ENCODE measurements at places on chromosomes 13 and 19.

DNA sequence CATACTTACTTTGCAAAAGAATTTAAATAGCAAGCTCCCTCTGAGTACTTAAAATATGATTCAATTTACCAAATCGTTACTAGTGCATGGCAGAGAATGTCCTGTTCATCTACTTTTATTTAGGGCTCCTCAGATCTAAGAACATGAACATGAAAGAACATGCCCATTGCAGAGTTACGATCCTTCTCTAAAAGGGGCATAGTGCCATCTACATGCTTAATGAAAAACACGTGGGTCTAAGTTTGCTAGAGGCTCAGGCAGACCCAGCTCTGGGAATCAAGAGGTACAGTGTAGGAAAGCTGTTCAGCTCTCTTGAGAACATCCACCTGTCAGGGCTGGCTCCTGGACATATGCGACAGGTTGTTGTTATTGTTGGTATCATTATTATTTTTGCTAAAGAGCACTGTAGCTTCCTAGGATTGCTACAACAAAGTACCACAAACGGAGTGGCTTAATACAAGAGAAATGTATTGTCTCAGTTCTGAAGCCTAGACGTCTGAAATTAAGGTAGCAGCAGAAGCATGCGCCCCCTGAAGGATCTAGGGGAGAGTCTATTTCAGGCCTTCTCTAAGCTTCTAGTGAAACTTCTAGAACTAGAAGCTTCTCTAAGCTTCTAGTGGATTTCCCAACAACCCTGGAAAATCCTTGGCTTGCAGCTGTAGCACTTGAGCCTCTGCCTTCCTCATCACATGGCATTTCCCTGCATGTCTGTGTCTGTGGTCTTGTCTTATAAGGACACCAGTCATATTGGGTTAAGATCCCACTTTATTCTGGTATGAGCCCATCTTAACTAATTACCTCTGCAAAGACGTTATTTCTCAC, 133.9 kb downstream of the DCT start:
- DNase-seq = no peak

DNA sequence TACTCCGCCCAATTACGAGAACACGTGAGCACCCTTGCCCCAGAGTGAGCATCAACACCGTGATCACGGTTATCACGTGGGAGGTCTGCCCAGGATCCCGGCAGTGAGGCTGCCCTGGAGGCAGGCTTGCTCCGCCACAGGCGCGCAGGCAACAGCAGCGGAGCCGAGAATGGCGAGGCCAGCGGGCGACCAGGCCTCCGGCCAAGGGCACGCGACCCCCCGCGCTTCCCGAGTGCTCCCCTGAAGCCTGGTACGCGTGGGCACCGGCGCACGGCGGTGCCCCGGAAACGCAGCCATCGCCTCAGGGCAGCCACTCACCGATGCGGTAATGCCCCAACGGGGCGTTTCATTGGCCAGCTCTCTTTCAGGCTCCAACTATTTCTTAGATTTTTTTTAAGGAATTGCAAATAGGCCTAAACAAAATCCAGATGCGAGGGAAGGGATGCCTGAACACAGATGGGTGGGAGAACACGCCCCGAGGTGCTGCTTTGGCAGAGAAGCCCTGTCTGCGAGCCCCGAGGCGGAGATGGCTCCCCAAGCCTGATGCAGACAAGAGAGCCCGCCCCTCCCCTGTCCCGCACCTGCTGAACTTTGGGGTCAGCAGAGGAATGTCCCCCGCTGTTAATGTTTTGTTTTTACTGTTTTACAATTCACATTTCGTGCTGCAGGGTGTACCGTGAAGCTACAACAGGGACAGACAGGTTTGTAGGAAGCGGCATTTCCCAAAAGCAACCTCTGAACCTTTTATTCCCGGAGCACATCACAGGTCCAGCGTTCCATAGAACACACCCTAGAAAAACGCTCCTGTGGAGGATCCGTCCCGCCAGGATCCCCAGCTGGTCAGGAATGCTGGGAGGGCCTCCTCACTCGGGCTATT, 132.7 kb downstream of the ZDHHC20 start:
- DNase-seq = no peak

- DNase-seq = no peak
Observed at GRCh38 chr13:74409551-74409950, 275.3 kb upstream of the KLF12 start.

- no peak for DNase-seq
Observed at GRCh38 chr13:45185286-45185685, 15.6 kb downstream of the KCTD4 start.

GRCh38 chr13:48648446-48648845, 5.3 kb upstream of the CYSLTR2 start:
- DNase-seq = no peak

- no peak for DNase-seq
Observed at GRCh38 chr19:3386447-3387234, 20.3 kb downstream of the NFIC start.

- no peak for DNase-seq
Observed at GRCh38 chr19:35261356-35262100, 7.2 kb upstream of the USF2 start.

DNA sequence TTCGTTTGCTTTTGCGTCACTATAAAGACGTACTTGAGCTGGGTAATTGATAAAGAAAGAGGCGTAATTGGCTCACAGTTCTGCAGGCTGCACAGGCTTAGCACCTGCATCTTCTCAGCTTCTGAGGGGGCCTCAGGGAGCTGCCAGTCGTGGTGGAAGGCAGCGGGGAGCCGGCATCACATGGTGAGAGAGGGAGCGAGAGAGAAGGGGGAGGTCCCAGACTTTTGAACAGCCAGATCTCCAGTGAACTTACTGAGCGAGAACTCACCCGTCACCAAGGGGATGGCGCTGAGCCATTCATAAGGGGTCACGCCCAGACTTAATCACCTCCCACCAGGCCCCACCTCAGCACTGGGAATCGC, 58.7 kb upstream of the F7 start:
- DNase-seq = no peak

DNA sequence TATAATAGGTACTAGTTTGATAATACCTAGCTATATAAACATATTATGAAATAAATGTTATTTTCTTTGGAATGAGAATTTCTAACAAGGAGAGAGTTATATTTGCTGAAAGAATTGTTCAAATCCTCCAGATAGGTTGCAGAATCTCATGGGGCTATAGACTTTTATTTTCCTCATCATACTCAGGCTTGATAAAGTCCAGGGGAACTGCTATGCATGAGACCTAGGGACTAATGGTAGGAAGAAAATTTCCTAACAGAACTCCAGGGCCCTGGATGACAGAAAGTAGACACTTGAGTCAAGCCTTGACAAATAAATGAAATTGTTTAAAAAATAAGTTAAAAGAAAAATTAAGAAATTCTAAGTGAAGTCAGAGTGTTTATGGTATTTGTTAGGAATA, 138.5 kb upstream of the DACH1 start:
- DNase-seq = no peak

- DNase-seq = no peak
Observed at GRCh38 chr19:42023121-42023942, 29.3 kb upstream of the ATP1A3 start.

DNA sequence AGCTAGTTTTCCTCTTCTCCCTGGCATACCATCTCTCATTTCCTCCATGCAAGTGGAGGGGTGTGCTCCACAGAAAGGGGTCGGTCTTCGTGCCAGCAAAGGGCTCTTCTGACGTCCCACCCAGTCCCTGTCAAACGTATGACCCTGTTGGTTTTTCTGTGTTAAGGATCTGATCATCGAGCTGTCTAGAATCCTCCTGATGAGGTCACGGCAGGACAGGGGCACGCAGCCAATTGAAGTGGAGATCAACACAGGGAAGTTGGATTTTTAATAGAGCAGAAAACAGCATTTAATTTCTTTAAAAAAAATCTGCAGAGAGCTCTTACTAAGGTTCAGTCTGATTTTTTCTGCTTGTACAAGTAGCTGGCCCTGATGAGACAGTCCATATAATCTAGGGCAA, 339.4 kb downstream of the TEX29 start:
- DNase-seq = no peak

Data from stimulated activated CD4-positive, alpha-beta T cell treated with anti-CD3 and anti-CD28 coated beads, Interleukin-1b, Interleukin-23, amount 100 ng/mL, for 1 hour (primary cell).